ENCODE measurements at places on chromosomes 4 and X.
A peak's percentile ranks its signal among the peaks of the same experiment; 100 is the strongest.

DNA sequence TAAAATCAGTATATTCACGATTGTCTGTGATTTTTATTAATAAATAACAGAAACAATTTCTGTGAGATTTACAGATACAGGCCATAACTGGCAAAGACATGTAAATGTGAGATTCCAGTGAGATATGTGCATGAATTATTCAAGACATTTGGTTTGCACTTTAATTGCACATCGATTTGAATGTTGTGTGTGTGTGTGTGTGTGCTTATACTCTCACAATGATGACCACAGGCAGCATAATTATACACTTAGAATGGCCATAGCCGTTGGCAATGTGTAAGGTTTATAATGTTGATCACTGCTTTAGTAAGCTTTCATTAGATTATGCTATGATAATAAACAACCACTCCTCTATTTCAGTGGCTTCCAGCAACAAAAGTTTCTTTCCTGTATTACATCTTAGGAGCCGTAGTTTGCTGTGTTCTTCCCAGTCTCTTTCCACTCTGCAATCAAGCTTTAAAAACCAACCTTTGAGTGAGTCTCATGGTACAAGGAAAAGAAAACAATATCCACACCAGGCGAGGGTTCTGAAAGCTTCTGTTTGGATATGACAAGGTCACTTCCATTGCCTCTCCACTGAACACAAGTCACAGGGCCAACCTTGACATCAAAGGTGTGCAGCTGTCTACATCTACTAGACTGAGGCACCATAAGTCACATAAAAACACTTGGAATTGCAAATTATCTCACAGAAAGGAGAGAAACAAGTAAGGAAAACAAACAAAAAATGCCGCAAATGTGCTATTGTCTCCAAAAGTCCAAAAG, 897.7 kb downstream of the RAB28 start:
- DNase-seq, result no peak

GRCh38 chrX:46710927-46711623, 47.8 kb downstream of the SLC9A7 start:
- peak; percentile 21 for DNase-seq

- no peak for DNase-seq
These were observed 23.8 kb downstream of the COL25A1 start for GRCh38 chr4:109278594-109279031.

GRCh38 chr4:101355767-101356702, 8.7 kb upstream of the PPP3CA start:
- no peak for DNase-seq

- no peak for DNase-seq
These were observed 10.9 kb downstream of the FAM241A start for GRCh38 chr4:112156112-112156511.

DNA sequence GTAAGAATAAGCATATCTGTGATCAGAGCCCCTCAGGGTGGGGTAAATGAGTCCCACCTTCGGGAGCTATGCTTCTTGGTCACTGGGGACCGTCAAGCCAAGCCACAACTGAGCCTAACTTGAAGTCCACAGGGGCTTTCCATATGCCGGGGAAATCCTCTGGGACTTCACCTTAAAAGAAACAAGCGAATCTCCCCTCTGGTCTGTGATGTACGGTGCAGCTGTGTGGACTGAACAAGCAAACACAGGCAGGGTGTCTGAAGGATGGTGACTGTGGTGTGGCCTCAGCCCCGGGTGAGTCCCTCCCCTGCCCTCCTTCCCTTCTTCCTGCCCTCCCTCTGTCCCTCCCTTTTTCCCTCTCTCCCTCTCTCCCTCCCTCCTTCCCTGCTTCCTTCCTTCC, 29.7 kb upstream of the PPP2R2C start:
- no peak for DNase-seq

DNA sequence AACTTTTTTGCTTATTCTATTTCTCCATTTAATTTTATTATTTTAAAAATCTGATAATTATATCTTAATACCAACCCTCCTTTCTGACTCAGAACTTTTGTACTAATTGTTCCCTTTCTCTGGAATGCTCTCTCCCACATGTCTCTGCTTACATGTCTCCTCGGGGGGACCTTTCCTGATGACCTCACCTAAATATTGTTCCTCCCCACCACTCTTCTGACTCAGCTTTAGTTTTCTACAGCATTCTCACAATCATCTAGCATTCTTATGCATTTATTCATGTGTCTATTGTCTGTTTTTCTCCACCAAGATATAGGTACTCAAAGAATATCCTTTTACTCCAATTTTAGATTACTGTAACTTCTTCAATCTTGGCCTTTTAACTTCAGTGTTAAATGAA, 128.7 kb downstream of the MSL3 start:
- no peak for DNase-seq

- no peak for DNase-seq
These were observed 220.3 kb upstream of the BCOR start for GRCh38 chrX:40318076-40318475.

DNA sequence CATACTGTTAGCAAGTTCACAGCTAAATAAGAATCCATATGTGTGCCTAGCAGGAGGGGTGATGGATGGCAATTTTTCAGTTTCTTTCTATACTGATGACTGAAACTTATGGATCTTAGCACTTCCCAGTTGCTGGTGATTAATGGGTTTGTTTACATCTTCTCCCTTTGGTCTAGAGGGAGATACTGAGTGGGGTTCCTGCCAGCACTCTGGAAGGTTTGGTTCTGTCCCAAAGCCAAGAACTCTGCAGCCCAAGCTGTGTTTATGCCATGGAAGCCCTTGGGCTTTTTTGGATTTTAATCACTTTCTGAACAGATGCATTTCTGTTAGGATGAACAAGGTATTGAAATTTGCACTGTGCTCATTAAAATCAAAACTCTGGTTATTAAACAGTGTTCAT, 43.5 kb downstream of the DDIT4L start:
- no peak for DNase-seq

DNA sequence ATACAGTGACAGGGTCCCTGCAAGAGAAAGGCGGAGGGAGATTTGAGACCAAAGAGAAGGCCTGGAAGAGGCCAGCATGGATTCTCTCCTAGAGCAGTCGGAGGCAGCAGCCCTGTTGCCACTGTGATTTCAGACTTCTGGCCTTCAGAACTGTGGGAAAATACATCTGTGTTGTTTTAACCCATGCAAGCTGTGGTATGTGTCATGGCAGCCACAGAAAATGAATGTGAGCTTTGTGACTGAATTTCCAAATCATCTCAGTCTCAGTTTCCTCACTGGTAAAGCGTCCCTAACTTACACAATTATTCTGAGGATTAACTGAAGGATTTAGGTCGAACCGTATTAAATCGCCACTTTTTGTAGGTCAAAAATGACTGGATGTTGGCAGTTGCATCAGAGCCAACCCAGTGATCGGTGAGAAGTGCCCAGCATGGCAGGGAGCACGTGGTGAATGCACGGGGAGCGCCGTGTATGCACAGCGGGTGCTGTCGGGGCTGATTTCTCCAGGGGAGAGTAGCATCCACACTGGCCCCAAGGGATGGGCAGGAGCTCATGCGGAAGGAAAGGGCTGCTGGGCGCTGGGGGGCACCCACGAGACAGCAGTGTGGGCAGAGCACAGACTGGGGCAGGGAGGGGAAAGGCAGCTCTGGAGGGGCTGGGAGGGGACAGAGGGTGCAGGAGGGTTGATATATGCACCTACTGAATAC, 23.8 kb upstream of the NSG1 start:
- DNase-seq, result peak; percentile 51

- no peak for DNase-seq
These were observed 65.5 kb downstream of the WFS1 start for GRCh38 chr4:6335040-6335590.

- peak; percentile 42 for DNase-seq
These were observed 239.0 kb upstream of the HTR2C start for GRCh38 chrX:114344756-114345349.

GRCh38 chr4:178196751-178197374, 754.6 kb upstream of the AGA start:
- DNase-seq, result no peak

DNA sequence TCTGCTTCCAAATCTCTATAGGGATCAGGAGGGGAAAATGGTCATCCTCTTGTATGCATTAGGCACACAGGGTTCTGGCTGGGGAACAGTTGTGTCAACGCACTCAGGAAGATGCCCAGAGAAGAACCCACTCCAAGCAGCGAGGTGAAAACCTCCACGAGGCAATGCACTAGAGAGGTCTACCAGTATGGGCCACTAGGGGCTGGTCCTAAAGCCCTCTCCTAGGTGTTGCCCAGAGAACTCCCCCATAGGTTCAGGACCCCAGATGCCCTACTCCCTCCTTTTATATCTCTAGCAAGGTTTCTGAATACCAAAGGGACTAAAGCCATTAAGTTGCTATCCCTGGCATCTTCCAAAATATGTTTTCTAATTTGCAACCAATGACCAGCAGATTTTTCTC, 142.7 kb upstream of the NLGN4X start:
- no peak for DNase-seq

DNA sequence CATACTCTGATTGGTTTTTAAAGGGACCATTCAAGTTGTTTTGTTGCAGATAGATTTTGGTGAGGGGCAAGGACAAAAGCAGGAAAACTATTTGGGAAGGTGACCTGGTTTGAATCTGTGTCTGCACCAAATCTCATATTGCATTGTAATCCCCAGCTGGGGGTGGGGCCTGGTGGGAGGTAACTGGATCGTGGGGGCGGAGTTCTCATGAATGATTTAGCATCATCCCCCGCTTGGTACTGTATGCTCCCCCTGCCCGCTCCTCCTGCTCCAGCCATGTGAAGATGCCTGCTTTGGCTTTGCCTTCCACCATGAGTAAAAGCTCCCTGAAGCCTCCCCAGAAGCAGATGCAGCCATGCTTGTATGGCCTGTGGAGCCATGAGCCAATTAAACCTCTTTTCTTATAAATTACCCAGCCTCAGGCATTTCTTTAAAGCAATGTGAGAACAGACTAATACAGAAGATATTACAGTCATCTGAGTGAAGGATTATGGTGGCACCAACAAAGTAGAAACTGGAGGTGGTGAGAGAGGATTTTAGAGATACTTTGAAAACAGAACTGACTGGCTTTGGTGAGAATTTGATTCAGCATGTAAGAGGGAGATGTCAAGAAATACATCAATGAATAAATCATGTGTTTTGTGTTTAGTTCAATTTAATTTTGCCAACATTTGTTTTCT, 14.4 kb downstream of the IL21 start:
- DNase-seq, result no peak

DNA sequence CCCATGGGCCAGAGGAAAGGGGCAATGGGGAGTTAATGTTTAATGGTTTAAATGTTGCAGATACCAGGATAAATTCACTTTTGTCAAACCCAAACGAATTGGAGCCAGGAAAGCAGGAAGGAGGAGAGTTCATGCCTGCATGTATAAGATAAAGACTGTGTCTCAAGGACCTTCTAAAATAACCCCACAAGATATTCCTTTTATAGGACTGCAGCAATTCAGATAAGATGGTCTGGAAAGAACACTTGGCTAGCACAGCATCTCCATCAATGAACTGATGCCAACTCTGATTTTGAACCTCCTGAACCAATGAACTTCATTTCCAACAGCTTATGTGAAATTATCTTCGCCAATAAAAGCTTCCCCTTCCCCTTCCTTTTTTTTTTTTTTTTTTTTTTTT, 31.3 kb upstream of the LONRF3 start:
- no peak for DNase-seq

DNA sequence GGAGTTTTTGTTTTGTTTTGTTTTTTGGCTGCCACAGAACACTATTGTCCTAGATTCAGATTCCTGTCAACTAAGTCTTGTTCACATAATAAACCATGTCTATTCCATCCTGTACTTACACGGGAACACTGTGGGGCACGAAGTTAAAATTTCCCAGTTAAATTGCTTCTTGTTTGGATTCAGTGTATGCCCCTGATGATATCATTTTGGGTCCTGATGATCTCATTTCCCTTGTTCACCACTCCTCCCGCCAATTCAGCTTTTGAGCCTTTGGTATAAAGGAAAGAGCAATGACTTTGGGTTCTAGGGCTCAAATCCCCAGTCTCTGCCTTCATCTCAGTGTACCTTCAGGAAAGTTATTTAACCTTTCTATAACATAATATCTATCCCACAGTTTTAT, 333.5 kb downstream of the FBXW7 start:
- no peak for DNase-seq

- no peak for DNase-seq
These were observed 14.1 kb upstream of the CD99 start for GRCh38 chrX:2676794-2677675.

DNA sequence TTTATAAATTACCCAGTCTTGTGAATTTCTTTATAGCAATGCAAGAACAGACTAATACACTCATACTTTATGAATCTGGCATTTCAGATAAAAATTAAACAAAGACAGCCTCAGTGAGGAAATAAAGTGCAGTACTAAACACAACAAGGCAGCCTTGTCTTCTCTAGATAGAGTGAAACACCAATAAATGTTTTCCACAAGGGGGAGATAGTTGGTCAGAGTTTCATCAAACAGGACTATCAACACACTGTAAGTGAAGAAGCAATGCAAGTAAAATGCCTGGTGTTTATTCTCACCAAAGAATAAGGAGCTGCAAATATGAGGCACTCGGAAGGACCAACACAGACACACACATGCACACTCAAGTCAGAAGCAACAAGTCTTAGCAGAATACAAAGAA, 62.8 kb downstream of the FAM9B start:
- no peak for DNase-seq

- no peak for DNase-seq
These were observed 67.4 kb downstream of the STX18 start for GRCh38 chr4:4474476-4474875.

DNA sequence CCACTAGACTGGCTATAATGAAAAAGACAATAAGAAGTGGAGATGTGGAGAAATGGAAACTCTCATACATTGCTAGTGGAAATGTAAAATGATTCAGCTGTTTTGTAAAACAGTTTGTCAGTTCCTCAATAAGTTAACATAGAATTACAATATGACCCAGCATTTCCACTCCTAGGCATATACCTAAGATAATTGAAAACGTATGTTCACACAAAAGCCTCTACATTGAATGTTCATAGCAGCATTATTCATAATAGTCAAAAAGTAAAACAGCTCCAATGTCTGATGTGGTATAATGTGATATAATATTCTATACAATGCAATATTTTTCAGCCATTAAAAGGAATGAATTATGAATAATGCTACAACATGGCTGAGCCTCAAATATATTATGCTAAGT, 10.2 kb downstream of the EDA start:
- DNase-seq, result no peak

GRCh38 chrX:128619490-128619889, 567.3 kb upstream of the ACTRT1 start:
- no peak for DNase-seq

- DNase-seq, result no peak
These were observed 6.7 kb upstream of the FAM200B start for GRCh38 chr4:15674926-15675325.

GRCh38 chrX:120380699-120381098, 18.8 kb downstream of the ATP1B4 start:
- DNase-seq, result no peak

- DNase-seq, result no peak
These were observed 554.9 kb downstream of the KLHL4 start for GRCh38 chrX:88072339-88073030.

DNA sequence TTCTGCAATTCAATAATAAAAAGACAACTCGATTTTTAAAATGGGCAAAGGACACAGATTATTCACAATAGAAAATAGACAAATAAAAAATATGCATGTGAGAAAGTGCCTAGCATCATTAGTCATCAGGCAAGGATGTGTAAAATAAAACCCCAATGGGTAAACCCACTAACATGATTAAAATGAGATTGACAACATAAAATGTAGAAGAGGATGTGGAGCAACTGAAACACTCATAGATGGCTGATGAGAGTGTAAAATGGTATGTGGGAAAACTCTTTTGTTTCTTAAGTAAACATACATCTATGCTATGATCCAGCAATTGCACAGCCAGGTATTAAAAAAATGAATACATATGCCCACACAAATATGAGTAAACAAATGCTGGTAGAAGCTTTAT, 177.6 kb downstream of the IQCM start:
- no peak for DNase-seq
